ENCODE measurements at places on chromosomes 5 and 9.

DNA sequence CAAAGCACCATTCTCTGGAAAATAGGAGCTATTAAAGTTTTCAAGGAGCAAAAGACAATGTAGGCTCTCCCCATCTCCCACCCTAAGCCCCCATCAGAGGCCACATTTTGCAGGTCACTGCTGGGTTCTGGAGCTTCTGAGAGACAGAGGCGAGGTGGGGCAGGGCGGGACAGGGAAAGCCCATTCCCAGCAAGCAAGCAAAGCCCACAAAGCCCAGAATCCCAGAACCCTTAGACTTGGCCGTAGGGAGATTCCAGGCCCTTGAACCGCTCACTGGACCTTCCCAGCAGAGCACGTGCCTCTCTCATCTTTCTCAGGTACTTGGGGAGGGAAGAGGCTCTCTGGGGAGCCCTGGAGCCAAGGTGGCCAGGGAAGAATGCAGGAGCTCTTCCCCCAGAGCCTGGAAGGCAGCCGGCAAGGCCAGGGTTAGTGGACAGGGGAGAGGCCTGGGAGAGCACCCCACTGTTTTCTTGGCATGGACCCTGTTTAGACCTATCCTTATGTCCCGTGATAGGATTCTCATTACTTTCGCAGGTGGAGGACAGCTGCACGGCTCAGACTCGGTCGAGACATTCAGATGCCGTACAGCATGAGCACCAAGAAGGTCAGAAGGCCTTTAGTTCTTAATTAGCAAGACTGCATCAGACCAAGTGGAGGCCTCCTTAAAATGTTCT lies 52.4 kb downstream of the ZNF354C start:
- DNase-seq = no peak

DNA sequence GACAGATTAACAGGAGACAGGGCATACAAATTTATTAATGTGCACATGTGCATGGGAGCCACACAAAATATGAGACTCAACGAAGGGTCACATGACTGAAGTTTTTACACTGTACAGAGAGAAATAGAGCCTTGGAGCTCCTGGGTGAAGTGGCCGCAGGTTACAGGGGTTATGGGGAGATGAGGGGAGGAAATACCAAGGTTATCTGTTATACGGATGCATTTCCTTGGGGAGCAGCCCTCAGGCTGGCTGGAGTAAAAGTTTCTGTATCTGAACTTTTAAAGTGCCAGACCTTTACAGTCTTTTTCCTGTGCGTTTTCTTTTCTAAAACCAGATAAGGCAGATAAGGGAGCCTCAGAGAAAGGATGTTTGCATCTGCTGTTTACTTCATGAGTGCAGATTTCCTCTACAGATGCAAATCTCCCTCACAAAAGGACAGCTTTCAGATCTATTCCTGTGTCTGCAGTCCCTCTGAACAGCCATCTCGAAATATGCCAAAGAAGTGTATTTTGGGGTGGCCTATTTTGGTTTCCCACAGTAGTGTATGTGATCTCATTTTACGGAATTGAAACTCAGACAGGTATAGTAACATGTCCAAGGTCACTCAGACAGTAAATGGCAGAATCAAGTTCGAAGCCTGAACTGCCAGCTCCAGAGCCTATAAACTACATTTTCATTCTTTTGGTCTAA lies 139.3 kb upstream of the FBXL17 start:
- DNase-seq = no peak

DNA sequence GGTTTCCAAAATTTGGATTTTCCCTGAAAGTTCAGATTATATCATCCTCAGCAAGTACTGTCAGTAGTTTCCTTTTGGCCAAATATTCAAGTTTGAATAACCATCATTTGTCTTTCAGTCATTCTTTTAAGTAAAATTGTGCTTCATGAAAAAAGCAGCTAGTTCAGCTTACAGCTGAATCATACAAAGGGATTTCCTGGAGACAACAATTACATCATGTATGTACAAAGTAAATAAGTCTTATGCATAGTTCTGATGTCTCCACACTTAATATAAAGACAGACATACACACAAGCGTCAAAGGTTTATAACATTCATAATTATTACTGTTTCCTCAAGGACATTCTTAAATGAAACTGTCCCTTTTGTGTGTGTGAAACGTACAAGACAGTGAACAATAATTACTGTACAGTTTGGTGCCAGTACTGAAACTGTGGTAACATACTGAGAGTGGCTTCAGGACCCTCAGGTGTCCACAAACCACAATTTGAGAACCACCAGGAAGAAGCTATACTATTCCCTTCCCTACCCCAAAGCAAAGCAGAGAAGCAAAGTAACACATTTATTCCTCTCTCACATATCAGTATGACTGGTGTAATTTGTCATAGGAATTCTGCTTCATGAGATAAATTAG lies 746.6 kb downstream of the TAF11L14 start:
- DNase-seq = no peak

GRCh38 chr5:143045062-143045461 lies 274.9 kb downstream of the ARHGAP26 start:
- DNase-seq = no peak

DNA sequence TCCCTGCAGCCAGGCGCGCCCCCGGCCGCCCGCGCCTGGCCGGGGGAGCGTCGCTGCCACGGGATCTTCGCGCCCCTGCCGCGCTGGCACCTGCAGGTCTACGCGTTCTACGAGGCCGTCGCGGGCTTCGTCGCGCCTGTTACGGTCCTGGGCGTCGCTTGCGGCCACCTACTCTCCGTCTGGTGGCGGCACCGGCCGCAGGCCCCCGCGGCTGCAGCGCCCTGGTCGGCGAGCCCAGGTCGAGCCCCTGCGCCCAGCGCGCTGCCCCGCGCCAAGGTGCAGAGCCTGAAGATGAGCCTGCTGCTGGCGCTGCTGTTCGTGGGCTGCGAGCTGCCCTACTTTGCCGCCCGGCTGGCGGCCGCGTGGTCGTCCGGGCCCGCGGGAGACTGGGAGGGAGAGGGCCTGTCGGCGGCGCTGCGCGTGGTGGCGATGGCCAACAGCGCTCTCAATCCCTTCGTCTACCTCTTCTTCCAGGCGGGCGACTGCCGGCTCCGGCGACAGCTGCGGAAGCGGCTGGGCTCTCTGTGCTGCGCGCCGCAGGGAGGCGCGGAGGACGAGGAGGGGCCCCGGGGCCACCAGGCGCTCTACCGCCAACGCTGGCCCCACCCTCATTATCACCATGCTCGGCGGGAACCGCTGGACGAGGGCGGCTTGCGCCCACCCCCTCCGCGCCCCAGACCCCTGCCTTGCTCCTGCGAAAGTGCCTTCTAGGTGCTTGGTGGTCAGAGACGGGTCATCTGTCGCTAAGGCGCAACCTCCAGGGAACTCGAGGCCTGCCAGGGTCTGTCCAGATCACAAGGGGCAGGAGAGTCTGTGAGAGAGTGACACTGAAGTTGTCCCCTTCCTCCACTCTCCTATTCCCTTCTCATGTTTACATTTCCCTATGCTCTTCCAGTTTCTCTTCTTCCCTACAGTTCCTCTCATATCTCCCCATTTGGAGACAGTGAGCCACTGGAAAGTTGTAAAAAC lies 1.3 kb downstream of the GPR150 start:
- DNase-seq = no peak

DNA sequence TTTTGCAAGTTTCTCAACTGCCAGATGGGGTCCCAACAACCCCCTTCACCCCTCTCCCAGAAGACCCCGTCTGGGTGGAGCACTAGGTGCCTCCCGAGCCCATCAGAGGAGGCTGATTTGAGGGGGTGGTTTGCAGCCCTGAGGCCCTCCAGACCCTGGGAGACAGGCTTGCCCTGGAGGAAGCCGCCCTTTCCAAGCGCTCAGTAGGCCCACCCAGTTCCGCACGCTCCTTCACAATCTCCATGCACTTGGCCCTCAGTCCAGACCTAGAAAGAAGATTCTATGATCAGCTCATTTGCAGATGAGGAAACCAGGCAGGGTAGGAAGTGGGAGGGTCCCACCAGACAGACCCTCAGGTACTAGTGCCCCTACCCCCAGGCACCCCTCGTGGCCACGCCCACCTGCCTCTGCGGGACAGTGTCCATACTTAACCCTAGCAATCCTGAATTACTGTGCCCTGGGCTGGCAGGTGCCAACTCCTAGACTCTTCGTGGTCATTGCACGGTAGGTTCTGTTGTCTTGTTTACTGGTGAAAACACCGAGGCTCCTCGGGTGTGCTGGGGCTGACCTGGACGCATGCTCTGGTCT lies 22.3 kb downstream of the OR2V1 start:
- DNase-seq = no peak

DNA sequence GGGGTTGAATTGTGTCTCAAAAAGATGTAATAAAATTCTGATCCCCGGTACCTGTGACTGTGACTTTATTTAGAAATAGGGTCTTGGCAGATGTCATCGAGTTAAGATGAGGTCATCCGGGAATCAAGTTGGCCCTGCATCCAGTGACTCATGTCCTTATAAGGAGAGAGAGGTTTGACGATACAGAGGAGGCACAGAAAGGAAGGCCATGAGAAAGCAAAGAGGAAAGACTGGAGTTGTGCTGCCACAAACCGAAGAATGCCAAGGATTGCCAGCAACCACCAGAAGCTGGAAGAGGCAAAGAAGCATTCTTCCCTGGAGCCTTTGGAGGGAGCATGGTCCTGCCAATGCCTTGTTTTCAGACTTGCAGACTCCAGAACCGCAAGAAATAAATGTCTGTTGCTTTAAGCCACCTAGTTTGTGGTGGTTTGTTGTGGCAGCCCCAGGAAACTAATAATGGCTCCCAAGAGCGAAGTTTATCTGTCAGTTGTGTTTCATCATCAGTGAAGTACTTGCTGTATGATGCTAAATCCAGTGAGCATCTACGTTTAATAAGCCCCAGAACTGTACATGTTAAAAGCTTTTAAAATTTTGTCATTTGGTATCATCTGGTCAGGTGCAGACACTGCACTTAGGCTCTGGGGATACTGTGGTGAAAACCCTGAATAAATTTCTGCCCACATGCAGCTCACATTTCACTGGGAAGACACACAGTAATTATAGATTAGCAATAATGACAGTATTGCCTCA lies 114.8 kb downstream of the TLE4 start:
- DNase-seq = no peak

- no peak for DNase-seq
Observed at GRCh38 chr9:93813221-93814076, 141.7 kb downstream of the BARX1 start.

DNA sequence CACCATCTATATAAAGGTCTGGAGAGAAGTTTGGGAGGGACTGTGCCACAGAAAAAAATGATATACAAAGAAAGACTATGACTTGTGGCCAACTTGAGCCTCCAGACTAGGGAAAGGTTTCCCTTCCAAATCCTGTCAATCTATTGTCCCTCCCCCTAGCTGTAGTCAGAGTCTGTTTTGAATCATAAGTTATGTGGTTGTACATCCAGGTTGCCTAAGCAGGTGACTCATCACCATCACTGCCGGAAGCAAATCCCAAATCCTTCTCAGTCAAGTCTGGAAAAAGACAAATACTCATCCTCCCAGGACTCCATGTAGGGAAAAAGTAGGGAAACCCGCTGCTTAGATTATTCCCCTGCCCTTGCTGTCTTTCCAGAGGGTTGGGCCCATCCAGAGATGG lies 235.7 kb downstream of the CDK5RAP2 start:
- no peak for DNase-seq

DNA sequence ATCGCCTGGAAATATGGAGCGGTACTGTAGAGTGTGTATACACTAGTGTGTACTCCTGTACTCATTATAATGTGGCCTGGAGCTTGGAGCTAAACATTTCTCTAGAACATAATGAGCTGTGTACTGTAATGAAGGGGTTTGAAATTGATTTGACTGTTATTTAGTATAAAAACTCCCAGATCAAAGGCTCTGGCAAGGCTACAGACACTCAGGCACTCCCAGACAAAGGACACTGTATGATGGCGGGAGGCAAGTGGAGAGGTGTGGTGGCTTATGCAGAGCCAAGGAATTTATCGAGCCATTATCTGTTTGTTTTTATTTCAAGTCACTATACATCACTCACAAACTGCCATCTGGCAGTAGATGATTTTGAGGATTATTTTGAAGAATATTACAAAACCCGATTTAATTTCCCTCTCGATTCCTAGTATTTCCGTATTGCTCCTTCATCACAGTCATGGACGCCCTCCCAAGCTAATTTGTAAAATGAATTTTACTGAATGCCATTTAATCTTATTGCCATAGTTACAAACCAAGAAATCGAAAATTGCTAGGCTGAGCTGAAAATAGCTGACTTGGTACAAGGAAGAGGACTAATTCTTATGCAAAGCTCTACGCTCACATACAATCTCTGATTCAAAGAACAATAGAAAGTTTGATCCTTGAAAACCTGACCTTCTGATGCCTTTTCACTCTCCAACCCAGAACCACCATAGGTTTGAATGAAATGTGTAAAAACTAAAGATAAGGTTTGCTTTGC lies 240.2 kb upstream of the SEMA6A start:
- no peak for DNase-seq

GRCh38 chr5:8644377-8644776 lies 775.4 kb downstream of the MTRR start:
- DNase-seq = no peak

- DNase-seq = no peak
Observed at GRCh38 chr5:68502531-68502930, 287.0 kb downstream of the PIK3R1 start.

GRCh38 chr5:114467171-114467570 lies 105.3 kb downstream of the KCNN2 start:
- no peak for DNase-seq

- no peak for DNase-seq
Observed at GRCh38 chr9:36991516-36992134, 42.4 kb downstream of the PAX5 start.

- DNase-seq = no peak
Observed at GRCh38 chr5:107388141-107388861, 282.4 kb downstream of the EFNA5 start.

GRCh38 chr9:116608064-116608463 lies 79.0 kb upstream of the TRIM32 start:
- no peak for DNase-seq

- no peak for DNase-seq
Observed at GRCh38 chr5:137032929-137033328, 466.2 kb downstream of the SPOCK1 start.

GRCh38 chr5:13276156-13276555 lies 668.3 kb downstream of the DNAH5 start:
- DNase-seq = no peak

- no peak for DNase-seq
Observed at GRCh38 chr9:571066-571465, 270.4 kb upstream of the DMRT1 start.
